Colonic mucosa (tissue), 4 donors: ENCODE measurements at places on chromosomes 16 and 17.

DNA sequence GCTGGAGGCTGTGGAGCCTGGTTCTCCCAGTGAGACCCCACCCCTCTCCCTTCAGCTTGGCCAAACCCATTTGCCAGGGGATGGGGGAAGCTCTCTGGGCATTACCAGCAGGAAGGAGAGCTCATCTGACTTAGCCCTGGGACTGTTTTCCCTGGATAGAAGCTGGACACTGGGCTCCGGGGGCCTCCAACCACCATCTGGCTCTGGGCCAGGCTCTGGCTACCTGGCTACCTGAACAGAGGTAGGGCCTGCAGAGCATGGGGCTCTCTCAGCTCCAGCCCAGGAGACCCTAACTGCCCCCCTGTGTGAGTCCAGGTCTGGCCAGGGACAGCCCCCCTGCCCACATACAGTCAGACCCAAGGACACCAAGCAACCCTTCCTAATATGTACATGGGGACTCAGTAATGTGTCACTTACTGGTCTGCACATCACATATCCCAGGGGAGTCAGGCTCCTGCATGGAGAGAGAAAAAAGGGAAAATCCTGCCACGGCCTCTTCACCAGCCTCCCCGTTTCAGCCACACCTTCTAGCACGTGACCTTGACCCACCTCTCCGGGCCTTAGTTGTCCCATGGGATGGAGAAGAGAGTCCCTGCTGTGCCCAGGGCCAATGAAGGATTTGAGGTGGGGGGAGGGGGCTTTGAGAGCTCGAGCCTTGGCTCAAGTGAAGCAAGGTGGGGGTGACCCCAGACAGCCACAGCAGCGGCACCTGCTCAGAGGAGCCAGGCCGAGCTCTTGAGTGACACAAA lies 13.8 kb downstream of the CNGB1 start:
- DNase-seq: no peak

- DNase-seq: no peak
These were observed 14.0 kb downstream of the HS3ST3A1 start for GRCh38 chr17:13587487-13588338.

GRCh38 chr17:78903101-78903779 lies at the start of gene CEP295NL:
Gene CEP295NL (minus strand): TSS chr17:78903201. CDS start chr17:78901828, 1,373 bp downstream.
- DNase-seq: no peak

DNA sequence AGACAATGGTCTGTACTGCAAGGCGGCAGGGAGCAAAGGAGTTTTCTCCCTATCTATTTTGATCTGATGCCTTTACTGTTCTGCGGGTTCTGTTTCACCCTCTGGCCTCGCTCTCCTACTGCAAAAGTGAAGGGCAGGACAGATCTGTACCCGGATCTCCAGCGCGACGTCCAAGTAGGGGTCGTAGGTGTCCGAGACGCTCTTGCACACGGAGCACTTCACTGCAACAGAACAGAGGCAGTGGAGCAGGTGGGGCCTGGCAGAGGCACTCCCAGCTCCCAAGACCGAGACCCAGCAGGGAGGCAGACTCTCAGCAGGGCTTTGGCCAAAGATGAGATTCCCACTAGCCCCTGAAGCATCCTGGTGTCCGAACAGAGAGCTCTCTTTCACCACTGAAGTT lies 19.8 kb downstream of the USP36 start:
- no peak for DNase-seq

DNA sequence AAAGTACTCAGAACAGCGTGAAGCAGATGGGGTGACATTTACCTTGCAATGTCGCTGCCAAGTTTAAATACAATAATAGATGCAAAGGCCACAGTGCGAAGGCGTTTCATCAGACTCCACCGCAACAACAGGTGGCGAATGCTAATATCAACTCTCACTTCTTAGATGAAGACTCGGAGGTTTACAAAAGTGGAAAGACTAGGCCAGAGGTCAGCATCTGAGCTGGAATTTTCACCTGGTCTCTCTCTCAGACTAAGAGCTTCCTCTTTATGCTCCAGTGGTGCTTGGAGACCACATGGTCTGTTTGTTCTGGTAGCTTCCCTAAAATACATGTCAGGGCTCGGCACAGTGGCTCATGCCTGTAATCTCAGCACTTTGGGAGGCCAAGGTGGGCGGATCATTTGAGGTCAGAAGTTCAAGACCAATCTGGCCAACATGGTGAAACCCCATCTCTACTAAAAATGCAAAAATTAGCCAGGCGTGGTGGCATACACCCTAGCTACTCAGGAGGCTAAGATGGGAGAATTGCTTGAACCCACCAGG lies 169.1 kb downstream of the XYLT1 start:
- peak; percentile 50 for DNase-seq
